ENCODE measurements at places on chromosomes 12 and 14. TPM values are rescaled to one million over a fixed set of nuclear protein-coding genes. Genes with fewer than 3 reads are reported as not detected.

Gene SMCO2
- total RNA-seq = 0.40 TPM

Gene IRAK3
- 9.0 TPM for total RNA-seq

Gene OAS3
- total RNA-seq = 5.5 TPM

Gene KRT82
- total RNA-seq = not detected

Gene KERA
- not detected for total RNA-seq

Gene PPP1R1A
- not detected for total RNA-seq

Gene CLEC4E
- total RNA-seq = not detected

Gene TTC9
- 1.8 TPM for total RNA-seq

Gene DTD2
- total RNA-seq = 35.3 TPM

Gene ANO4
- total RNA-seq = 0.26 TPM

Gene VDR
- total RNA-seq = 13.6 TPM

Gene GPHN
- total RNA-seq = 17.0 TPM

Gene AKAP3
- 1.7 TPM for total RNA-seq

Gene RIN3
- total RNA-seq = 6.9 TPM

Gene DLK1
- total RNA-seq = not detected

Gene SLC2A13
- total RNA-seq = 23.6 TPM

Gene KSR2
- total RNA-seq = under 0.01 TPM

Gene HAL
- total RNA-seq = 1.2 TPM

Gene ZC2HC1C
- total RNA-seq = 0.69 TPM

Gene GLS2
- 0.13 TPM for total RNA-seq

Gene KLHL33
- total RNA-seq = 0.03 TPM

Gene SERPINA4
- not detected for total RNA-seq

Gene KRT74
- total RNA-seq = not detected

Gene LRRC43
- total RNA-seq = 1.2 TPM

Gene GPR84
- total RNA-seq = 0.07 TPM

Gene EIF2B1
- total RNA-seq = 32.7 TPM

Gene KRT6C
- not detected for total RNA-seq

Gene RERG
- total RNA-seq = 0.65 TPM

Gene TMBIM4
- total RNA-seq = 51.7 TPM

Gene MVK
- 12.4 TPM for total RNA-seq

Gene LALBA
- total RNA-seq = not detected

Data from smooth muscle cell of the pulmonary artery (primary cell).